ENCODE measurements at places on chromosomes 3 and 15.

- DNase-seq: no peak
Observed at GRCh38 chr3:62143843-62144450, 229.4 kb downstream of the FEZF2 start.

DNA sequence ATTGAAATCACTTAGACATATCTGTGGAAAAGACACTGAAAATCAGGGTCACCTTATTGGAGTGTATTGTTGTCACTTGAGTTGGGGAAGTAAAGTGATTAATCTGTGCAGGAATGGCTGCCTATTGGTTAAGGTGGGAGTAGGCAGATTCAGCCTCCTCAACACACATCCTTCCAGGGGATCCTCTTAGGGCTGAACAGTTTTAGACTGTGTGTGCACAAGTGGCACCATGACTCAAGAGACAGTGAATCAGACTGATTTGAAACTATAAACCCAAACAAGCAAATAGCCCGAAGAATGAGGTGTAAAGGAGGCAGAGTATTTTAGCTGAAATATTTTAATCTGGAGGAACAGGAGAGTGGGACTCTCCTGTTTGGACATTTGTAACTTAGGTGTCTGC, 4.9 kb downstream of the ABHD17C start:
- DNase-seq: peak; percentile 76

DNA sequence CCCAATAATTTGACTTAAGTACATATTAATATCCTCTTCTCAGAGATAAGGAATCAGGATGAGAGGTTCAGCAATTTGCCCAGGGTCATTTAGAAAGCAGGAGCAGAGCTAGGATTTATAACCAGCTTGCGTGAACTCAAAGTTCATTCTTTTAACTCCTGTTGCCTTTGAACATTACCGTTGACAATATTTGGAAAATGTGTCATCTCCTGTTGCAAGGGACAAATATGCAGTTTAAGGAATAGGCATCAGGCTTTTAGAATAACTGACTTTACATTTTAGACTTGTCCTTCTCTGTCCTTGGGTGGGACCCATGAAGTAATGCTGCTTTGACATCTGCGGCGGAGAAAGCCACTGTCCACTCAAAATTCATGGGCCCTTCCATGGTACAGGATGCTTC, 252.2 kb upstream of the RGMA start:
- DNase-seq: no peak

- DNase-seq: no peak
Observed at GRCh38 chr15:82305621-82306048, 43.0 kb downstream of the SAXO2 start.

DNA sequence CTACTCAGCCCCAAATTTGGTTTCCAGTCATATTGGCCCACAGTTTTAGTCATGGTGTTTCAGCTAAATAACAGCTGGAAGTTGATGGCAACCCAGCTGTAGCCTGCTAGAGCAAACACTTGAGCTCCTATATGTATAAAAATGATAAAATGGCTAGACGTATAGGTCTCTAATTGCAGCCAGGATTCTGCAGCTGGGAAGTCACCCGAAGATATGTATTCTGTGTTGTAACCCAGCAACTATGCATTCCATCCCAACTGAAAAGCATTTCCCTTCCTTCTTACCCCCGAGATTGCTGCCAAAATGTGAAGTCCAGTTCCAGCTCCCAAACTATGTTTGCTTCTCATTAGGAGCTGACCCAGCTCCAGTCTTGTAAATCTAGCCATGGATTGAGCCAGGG, 408.4 kb downstream of the AGBL1 start:
- DNase-seq: no peak

DNA sequence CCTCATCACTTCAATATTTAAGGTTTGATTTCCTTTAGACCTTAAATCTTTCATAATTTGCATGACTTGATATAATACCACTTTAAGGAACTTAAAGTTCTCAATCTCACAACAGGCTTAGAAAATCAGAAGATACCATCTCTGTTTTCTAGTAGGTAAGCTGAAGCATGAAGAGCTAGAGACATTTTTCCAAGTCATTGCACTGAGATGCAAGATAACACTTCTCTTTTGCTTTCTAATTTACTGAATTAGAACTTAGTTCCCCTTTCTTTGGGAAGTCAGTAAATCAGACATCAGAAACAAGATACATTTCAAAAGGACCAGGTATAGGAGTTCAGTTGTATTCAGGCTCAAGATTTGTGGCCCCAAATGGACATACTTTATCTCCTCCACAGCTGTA, 79.7 kb downstream of the DZIP3 start:
- no peak for DNase-seq

- DNase-seq: no peak
Observed at GRCh38 chr15:37446921-37447320, 346.6 kb upstream of the MEIS2 start.

DNA sequence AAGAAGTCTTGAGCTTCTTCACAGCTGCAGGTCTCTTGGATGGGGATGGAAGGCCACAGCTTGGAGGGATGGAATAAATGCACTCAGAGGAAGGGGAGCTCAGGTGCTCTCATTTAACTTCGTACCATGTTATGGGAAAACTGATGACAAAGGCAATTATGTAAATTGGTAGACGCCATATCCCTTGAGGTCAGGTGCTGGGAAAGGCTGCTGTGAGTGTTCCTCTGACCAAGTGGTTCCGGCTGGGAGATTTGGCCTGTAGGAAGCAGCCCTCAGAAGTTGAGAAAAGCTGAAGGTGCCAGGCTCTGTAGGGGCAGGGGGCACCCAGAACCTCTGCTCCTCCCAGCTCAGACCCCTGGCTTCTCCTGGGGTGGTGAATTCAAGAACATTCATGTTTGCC, 47.1 kb downstream of the FAH start:
- DNase-seq: no peak

- DNase-seq: no peak
Observed at GRCh38 chr15:97177151-97177577, 783.3 kb upstream of the ARRDC4 start.

GRCh38 chr15:69342460-69343076, 43.9 kb downstream of the PAQR5 start:
- DNase-seq: no peak

DNA sequence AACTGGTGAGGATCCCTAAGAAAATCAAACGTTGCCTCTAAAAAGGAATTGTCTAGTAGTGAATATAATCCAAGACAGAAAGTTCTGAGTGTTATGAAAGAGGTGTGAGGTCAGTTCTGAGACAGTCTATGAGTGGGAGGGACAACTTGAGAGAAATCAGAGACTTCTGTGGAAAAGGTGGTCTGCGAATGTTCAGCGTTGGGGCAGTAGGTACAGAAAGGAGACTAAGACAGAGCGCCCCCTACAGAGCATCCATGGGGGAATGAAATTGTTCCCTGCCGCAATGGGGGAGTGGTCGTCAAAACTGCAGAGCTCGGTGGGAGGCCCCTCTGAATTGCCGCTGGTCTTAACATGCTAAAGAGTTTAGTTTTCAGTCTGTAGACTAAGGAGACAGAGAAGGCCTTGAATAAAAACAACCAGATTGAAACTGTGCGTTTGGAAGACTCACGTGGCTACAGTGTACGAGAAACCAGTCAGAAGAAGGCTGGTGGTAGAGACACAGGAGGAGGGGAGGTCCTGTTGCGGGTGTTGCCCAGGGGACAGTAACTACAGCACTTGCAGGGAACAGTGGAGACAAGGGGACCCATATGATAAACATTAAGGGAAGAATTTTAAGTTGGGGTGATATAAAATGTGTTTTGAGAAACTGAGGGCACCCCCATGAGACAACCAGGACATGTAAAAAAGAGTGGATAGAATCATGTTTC, 6.9 kb downstream of the TNIK start:
- DNase-seq: no peak

- DNase-seq: no peak
Observed at GRCh38 chr3:105527535-105527934, 160.8 kb downstream of the ALCAM start.

DNA sequence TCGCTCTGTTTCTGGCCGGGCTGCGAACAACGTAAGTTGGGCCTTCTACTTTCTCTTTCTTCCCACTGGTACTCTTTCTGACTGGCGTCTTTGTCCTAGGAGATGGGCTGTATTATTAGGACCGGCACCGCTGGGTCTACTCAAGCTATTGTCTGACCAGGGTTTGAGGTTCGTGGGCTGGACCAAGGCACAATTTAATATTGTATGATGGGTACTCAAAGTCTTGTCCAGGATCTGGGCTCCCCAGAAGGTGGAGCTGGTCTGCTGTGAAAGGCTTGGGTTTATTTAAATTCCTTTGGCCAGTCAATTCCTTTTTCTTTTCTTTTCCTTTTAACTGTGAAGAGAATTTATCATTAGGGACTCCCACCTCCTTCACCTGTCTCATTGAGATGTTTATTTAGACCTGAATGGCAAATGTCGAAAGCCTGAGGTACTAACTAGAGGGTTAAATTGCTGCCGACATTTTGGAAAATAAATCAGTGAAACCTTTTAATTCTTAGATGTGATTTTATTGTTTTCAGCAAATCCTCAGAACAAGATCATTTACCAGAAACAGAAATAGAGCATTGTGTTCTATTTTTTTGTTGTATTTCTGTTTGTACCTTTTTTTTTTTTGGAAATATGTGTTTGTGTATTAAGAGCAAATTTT, 410 bp downstream of the LRRC49 start:
- peak; percentile 79 for DNase-seq

- peak; percentile 53 for DNase-seq
Observed at GRCh38 chr15:85312929-85313331, 67.5 kb upstream of the AKAP13 start.

DNA sequence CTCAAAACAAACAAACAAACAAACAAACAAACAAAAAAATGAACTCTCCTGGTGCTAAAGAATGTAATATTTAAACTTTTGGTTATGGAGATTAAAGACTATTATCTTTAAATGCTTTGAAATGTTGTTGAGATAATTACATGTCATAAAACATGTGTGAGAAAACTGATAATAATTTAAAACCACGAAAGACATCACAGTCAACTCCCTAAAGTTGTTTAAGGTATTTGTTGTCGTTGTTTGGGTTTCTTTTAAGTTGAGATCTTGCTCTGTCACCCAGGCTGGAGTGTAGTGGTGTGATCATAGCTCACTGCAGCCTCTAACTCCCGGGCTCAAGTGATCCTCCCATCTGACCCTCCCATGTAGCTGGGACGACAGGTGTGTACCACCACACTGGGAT, 12.0 kb downstream of the EFCAB12 start:
- DNase-seq: no peak

GRCh38 chr15:35197306-35197705, 112.2 kb upstream of the NANOGP8 start:
- DNase-seq: no peak

DNA sequence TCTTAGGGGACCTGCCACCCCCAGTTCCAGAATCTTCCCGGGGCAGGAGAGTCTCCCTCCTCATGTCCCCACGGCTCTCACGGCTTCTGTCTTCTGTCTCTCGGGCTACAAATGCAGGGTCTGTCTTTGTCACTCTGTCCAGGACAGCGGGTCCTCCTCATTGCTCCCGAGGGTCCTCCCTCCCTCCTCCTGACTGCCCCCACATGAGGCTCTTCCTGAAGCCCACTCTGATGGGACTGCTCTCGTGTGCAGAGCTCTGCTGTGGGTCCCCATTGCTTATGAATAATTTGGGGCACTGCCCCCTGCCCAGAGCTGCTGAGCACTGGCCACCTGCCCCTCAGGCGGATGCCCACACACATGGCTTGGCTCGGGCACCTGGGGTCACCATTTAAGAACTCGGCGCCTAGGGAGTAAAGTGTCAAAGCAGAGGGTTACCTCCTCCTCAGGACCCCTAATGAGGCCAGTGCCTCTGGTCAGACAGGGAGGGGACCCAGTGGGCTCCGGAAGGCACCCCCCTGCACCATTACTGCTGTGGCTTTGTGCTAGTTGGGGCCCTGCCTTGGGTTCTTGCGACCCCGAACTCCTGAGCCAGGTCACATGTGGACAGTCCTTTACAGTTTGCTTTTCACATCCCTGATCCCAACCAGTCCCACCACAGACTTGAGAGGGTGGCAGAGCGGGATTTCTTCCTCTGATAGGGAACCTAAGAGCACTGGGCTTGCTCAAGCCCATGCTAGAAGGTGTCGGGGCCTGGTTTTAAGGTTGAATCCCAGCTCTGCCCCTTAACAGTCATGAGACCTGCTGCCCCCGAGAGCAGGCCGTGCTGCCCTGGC, 22.1 kb downstream of the HDAC11 start:
- no peak for DNase-seq

- DNase-seq: no peak
Observed at GRCh38 chr3:44522494-44522933, 32.5 kb upstream of the ZKSCAN7 start.

DNA sequence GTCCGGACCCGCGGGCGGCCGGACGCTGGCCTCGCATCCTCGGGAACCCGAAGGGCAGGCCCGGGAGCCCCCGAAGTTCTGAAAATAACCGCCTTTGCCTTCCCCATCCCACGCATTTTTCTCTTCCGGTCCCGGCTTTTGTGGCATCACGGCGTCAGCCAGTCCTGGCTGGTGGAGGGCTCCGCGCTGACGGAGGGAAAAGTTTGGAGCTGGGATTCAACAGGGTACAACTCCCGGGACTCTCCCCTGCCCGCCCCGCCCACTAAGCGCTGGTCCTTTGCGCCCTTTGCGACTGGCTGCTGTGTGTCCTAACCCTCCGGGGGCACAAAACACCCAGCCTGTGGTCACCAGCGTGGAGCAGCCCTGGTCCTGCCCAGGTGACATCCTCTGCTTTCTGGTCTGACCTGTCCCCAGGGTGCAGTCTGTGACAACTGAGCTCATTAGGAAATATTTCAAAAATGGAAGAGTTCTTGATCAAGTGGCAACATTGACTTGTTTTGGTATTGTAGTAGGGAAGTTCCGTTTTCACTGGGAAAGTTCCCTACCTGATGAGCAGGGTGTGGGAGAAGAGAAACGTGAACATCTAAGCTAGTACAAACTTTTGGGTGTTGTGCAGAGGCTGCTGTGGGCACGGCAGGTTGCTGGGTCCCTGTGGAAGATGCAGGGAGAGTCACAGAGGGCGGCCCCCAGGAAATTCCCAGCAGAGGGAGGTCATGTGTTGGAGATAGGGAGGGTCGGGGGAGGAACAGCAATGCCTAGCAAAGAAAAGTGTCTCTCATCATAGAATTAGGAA, 775 bp downstream of the ARNT2 start:
- DNase-seq: peak; percentile 35

GRCh38 chr3:31917303-31918005, 63.6 kb downstream of the OSBPL10 start:
- DNase-seq: no peak

GRCh38 chr3:9500108-9501050, 53.2 kb downstream of the LHFPL4 start:
- DNase-seq: peak; percentile 54

- DNase-seq: no peak
Observed at GRCh38 chr3:18630295-18630694, 205.2 kb upstream of the SATB1 start.

DNA sequence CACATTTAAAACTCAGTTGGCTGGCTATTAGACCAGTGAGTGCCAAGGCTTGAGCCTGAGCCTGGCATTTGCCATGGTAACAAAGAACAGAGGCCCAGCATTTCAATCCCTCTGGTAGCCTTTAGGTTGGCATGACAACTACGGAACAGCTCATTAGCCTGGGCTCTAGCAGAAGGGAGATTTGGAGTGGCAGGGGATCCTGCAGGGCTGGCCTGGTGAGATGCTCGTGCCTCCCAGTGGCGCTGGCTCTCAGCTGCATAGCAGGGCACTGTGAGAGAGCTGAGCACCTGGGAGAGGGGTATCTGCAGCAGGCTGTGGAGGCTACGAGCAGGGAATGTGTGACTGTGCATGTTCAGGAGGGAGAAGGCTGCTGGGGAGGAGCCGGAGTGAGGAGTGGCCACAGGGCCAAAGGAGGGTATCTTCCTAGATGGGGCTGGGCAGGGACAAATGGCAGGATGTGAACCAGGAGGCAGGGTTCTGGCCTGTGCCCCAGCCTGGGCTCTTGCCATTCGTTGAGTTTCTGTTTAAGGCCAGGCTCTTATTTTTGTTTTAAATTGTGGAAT, 5.6 kb upstream of the ABTB1 start:
- DNase-seq: no peak
